OCI-LY7 (cell line): ENCODE measurements at places on chromosomes 16 and 17. TPM values are rescaled to one million over a fixed set of nuclear protein-coding genes. Genes with fewer than 3 reads are reported as not detected.

The RUNDC3A gene
- total RNA-seq = 0.24 TPM in 1 of 2 replicates, not detected in the other

The MAP2K6 gene
- total RNA-seq = 25.2 and 27.6 TPM in 2 replicates

The MMP25 gene
- 5.6 and 5.8 TPM in 2 replicates for total RNA-seq

The BAIAP3 gene
- total RNA-seq = 2.4 and 3.2 TPM in 2 replicates

The SCN4A gene
- total RNA-seq = 9.0 and 11.9 TPM in 2 replicates

The RCVRN gene
- total RNA-seq = not detected in 2 replicates

- no peak for DNase-seq
These were observed 88.5 kb downstream of the ZFHX3 start for GRCh38 chr16:72959301-72959996.

GRCh38 chr16:70767377-70768202, 33.4 kb downstream of the VAC14 start:
- no peak for DNase-seq

DNA sequence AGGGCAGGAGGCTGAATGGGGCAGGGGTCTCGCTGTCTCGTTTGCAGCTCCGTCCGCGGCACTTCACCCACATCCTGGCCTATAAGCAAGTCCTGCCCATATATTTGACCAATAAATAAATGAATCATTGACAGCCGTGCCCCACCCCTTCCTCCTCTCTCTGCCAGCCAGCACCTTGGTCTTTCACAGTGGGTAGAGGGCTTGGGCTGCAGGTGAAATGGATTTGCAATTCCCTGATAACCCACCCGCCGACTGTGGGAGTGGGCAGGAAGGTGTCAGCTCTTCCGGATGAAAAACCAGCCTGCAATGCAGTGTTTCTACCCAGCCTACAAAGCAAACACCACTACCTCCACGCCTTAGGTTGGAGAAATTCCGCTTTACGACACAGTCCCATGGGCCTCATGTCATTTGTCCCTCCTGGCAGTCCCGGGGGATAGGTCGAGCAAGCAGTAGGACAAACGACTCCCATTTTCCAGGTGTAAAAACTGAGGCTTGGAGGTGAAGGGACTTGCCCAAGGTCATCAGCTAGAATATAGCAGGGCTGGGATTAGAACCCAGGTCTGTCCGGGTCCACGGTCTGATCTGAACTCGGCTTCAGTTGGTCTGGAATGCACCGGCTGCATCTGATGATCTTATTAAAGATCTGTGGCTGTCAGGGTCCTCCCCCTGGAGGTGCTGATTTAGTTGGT, 79.0 kb downstream of the ABCC1 start:
- DNase-seq = no peak

GRCh38 chr17:8726941-8727555, 17.6 kb downstream of the CCDC42 start:
- no peak for DNase-seq

GRCh38 chr16:73279451-73279850, 231.5 kb upstream of the ZFHX3 start:
- DNase-seq = no peak

DNA sequence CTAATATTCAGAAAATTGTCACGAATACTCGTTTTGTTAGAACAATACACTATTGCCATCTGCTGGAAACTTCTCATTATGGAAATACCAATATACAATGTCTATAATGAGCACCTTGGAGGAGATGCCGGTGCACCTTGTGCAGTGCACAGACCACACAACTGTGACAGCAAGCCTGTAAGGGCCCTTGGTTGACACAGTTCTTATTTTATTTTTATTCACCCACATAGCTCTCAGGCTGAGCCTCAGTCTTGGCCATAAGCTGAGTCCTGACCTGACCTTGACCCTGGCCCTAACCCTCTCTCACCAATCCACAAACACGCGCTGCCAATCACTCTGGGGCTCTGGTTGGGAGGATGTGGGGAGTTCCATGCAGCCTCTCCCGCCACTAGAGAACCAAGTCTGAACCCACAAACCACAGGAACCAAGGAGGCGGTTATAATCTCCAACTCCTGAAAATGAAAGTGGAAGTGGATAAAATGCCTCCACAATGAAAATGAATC, 7.6 kb downstream of the AIPL1 start:
- DNase-seq = no peak

DNA sequence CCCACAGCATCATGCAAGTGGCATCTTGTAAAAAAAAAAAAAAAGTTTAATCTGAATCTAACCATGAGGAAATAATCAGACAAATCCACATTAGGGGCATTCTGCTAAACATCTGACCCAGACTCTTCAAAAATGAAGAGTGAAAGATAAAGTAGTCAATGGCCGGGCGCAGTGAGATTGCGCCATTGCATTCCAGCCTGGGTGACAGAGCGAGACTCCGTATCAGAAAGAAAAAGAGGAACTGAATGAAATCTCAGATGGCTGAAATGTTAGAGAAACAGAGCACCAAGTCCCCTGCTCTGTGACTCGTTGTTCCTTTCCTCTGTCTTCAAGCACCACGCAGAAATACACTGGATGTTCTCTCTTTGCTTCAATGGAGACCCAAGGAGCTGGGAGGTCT, 12.7 kb upstream of the RNF135 start:
- DNase-seq = peak; percentile 77

DNA sequence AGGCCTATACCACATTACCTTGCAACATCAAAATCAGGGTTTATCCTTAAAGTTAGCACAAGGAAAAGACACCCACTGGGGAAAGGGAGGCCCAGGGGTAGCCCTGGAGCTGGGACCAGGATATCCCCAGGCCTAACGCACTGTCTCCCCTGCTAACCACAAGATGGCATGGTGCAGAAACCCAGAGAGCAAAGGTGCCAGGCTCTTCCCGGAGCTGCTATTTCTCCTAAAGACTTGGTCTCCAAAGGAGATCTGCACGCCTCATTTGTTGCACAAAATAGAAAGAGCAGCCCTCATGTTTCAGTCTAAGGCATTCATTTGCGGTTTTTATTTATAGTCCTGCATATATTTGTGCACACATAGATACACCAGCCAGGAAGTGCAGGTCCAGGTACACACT, 408.6 kb downstream of the SOX9 start:
- no peak for DNase-seq

GRCh38 chr17:72788950-72789585, 303.4 kb downstream of the SLC39A11 start:
- DNase-seq = no peak

DNA sequence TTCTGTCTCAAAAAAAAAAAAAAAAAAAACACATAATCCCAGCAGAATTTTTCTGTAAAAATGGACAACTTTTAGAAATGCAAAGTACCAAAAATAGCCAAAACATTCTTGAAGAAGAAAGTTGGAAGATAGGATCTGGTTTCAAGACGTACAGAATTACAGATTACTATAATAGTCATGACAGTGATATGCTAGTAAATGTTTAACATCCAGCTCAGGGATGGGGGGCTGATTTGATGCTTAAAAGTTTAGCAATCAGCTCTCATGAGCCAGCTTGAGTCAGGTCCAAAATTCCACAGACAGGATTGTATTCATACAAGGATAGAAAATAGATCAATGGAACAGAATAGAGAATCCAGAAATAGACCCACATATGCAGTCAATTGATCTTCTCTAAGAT, 100.5 kb downstream of the CYB561 start:
- no peak for DNase-seq

DNA sequence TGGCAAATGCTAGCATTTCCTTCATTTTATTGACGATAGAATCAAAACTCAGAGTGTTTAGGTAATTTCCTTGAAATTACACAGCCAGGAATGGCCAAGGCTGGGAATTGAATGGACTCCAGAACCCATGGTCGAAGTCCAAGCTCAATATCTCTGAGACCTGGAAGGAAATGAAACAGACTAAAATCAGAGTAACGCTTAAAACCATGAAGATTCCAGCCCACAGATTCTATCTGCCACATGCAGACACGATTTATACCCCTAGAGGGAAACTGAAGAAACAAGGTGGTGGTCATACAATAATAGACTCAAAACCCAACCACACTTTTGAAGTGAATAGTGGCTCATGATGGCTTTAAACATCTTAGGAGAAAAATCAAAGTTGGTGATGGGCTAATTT, 95.6 kb downstream of the PRKCA start:
- DNase-seq = no peak

GRCh38 chr17:30378241-30378824, 394 bp upstream of the CPD start:
- DNase-seq = peak; percentile 5

GRCh38 chr17:76078860-76079534, at the start of gene ZACN:
TSS of gene ZACN (plus strand) at chr17:76079182. CDS start at chr17:76079265, 83 bp downstream.
- DNase-seq = no peak

DNA sequence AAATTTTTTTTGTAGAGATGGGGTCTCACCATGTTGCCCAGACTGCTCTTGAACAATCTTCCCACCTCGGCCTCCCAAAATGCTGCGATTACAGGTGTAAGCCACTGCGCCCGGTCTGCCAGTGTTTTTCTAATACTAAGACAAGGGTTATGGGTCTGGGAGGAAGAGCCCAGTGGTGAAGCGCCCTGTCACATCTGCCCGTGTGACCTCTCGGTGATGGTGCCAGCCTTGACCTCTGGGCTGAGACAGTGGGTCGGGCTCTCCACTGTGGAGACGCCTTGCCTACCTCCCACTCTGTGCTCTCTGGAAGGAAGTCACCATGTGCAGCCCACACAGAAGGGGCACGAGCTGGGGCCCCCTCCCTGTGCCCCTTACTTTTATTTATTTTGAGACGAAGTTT, 5.1 kb upstream of the BAIAP2 start:
- no peak for DNase-seq

DNA sequence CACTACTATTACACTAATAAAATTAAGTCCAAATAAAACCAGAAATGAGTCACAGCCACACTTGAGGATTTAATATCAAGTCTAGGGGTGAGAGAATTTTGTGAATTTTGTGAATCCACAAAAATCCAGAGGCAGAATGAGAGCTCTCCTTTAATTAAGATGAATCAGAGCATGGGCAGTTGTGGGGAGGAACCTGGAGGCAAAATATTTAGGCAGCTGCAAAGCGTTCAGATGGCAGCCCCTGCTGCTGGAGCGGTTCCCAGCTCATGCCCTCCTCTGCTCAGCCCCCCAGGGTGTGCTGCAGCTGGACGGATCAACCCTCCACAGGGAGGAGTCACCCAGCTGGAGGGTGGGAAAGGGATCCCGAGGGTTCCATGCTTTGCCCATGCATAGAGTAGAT, 43.4 kb upstream of the IRX6 start:
- no peak for DNase-seq

DNA sequence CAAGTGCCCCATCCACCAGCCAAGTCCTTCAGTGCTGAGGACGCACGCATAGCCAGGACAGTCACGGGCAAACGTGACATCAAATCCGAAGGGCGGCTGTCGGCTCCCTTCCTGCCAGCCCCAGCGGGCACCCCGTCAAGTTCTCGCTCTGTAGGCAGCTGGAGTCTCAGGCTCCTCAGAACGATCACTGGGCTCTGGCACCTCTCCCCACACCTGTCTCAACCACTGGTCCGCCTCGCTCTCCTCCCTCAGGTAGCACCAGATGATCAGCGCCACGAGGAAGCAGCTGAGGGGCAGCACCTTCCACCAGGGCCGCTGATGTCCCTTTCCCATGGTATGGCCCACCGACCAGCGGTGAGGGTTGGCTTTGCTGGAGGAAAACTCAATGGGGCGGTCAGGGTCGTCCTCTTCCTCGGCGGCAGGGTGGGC, 422 bp downstream of the UQCC4 start:
- no peak for DNase-seq

- DNase-seq = no peak
These were observed 155.9 kb upstream of the IRX5 start for GRCh38 chr16:54774768-54775167.

DNA sequence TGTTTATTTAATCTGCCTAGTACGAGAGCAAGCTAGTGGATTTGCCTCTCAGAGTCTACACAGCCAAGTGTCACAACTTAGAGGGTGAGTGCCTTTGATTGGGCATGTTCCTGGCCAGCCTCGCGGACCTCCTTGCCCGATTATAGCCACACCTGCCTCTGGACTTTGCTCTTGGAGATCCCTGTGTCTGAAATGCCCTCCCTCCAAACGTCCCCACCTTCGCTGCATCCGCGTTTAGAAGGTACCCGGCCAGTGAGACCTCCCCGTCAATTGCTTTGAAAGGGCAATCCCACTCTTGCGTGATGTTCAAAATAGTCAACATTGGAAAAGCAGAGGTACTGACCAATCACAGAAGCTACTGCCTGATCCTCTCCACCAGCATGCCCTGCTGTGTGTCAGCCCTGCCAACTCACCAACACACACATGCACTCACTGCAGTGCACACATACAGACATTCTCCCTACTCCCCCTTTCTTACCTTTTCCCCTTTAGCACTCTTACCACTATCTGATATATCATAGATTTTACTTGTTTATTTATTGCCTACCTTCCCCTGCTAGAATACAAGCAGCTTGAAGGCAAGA, 6.5 kb upstream of the SDK2 start:
- DNase-seq = no peak

DNA sequence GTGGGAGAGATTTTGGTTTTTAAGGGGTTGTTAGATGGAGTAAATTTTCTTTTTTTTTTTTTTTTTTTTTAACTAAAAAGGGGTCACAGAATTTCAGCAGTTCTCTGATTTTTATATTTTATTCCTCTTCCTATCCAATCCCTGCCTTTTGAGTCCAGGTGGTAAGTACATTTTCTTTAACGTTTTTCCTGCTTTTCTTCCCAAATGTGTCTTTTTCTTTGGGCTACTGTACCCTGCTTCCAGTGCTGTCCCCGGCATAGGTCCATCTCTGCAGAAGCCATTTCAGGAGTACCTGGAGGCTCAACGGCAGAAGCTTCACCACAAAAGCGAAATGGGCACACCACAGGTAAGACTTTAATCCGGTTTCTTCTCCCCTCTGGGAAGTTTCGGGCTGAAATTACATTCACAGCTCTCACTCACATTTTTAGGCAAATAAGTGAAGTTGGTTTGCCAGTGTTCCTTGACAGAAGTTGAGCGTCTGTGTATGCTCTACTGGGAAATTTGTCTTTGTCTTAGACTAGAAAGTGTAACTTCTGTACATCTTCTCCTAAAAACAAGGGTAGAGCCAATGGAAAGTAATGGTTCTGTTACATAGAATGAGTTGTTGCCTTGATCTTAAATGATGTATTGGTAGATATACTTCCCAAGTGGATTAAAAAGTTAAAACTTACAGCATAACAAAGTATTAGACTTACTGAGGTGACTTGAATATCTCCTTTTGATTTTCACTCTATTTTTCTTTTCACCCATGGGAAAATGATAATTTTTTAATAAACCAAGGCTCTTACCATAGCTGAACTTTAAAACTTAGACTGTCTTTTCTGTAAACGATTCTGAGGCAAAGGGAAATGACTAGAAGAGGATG, 54.5 kb downstream of the TUBD1 start:
- no peak for DNase-seq

- DNase-seq = no peak
These were observed 571.5 kb upstream of the PSMD7 start for GRCh38 chr16:73725156-73725555.
